ENCODE measurements at places on chromosomes 11 and 22.

- no peak for DNase-seq
Measured at GRCh38 chr11:121476379-121477032, 23.7 kb upstream of the SORL1-AS1 start.

DNA sequence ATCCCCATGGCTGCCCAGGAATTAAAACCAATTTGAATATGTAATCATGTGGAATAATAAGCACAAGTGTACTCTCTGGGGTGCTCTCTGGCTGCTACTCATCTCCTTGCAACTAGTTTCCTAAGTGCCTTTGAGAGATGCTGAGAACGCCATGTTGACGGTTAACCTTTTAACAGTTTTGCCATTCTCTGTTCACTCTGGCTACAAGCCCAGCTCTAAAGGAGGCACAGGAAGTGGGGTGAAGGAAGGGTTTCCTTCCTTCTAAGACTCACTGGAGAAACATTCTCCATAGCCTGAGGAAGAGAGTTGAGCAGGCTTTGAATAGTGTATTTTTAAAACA lies 122.0 kb upstream of the ZC3H12C start:
- DNase-seq, result no peak

DNA sequence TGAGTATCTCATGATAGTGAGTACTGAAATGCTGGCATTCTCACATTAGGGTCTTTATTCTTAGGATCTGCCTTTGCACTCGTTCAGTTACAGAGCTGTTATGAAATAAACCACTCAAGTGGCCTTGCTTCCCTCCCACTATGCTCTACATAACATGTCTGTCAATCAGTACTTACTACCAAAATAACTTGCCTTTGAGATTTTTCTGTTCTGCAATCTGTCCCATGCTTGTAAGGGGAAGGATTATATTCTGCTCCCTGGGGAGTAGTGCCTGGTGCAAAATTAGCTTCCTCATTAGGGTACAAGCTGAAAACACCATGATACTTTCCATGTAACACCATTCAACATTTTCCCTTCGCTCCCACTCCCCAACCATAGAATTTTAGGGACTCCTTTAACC lies 1.9 kb upstream of the GRAP2 start:
- no peak for DNase-seq

DNA sequence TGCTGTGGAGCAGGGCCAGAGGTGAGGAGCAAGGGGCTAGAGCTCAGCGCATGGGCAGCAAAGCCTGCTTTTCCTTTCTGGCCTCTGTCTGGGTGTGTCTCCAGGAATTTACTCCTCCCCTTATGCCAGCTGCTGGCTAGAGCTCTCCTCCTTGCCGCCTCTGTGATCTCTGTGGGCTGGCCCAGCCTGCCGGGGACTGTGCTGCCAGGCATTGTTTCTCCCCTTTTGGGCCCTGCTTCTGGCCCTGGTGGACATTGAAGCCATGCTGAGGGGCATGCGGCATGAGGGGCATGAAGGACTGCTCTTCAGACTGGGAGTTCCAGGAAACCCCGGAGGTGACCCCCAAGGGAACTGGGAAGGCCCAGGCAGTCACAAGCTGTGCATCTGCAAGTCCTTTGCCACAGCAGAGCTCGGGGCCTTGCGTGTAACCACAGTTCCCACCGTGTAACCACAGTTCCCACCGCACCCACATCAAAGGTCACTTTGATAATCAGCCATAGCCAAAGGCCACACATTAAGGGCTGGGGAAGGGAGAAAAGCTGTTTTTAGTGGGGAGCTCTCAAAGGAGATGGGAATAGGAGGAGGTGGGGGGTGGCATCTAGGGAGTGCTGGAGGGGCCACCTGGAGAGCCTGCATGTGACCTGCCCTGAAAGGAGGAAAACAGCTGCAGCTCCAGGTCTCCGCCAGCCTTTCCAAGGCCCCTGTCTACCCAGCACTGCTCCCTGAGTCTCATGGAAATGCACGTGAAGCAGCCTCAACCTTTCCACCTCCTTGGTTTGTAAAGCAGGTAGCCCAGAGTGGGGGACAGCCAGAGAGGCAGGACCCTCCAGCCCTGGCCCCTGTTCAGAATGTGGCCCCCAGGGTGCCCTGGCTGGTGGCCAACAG lies 62.3 kb downstream of the PPFIBP2 start:
- DNase-seq, result no peak

- DNase-seq, result no peak
Measured at GRCh38 chr11:128492461-128492860, 94.9 kb downstream of the ETS1 start.

GRCh38 chr11:11814614-11815452 lies 26.9 kb upstream of the USP47 start:
- no peak for DNase-seq

GRCh38 chr11:10091314-10092045 lies 202.5 kb downstream of the SBF2 start:
- DNase-seq, result no peak

DNA sequence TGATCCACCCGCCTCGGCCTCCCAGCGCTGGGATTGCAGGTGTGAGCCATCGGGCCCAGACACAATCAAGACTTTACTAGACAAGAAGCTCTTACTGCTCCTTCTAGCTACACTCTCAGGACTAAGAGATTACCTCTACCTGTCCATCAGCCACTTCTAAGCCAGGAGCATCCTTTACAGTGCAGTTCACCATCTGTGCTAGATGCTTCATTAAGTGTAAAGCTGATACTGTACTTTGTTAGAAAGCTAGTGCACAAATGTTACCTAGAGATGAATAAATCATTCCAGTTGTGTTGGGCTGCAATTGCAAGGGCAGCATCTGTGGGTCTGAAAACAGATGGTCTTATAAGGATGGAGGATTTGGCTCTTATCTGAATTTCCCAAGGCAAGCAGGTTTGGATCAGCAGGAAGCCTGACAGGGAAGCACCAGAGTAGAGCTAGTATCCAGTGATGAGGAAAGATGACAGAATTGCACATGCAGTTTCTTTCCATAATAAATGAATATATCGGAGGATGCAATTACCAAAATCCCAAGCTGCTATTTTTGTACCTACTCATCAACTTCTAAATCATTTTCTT lies 58.3 kb downstream of the FAM168A start:
- no peak for DNase-seq

- DNase-seq, result no peak
Measured at GRCh38 chr11:11170352-11171084, 182.5 kb downstream of the CSNK2A3 start.

- DNase-seq, result no peak
Measured at GRCh38 chr11:58742140-58742539, 10.4 kb upstream of the GLYAT start.

DNA sequence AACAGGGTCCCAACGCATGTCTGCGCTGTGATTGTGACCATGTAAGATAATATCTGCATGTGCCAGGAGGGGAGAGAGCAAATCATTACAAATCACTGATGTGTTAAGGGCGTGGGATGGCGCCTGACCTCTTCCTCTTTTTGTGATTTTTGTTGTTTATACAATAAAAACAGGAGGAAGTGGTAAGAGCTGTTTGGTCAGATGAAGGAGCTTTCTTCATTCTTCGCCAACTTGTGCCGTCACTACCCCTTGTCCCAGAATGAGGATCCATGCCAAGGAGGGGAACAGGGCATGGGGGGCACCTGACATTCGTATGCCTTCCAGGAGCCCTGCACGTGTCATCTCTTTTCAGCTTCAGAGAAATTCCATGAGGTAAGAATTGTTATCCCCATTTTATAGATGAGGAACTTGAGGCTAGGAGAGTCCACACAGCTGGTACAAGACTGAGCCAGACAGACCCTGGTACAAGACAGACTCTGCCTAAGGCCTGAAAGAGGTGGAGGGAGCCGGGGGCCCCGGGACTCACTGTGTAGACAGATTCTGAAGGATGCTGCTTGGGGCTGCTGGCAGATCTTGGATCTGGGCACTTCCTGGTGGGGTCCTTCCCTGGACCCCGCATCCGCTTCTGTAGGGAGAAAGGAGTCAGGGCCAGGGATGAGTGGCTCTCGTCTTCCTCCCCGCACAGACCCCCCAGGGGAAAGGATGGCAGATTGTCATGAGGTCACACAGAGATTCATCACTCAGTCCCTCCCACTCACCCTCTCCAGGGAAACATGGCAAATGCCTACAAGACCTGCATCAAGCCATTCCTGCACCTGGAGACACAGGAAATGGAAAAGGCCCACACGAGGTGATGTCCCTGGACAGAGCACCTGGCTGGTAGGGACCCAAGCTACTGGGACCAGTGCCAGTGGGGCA lies 34.6 kb downstream of the NFAM1 start:
- DNase-seq, result no peak

DNA sequence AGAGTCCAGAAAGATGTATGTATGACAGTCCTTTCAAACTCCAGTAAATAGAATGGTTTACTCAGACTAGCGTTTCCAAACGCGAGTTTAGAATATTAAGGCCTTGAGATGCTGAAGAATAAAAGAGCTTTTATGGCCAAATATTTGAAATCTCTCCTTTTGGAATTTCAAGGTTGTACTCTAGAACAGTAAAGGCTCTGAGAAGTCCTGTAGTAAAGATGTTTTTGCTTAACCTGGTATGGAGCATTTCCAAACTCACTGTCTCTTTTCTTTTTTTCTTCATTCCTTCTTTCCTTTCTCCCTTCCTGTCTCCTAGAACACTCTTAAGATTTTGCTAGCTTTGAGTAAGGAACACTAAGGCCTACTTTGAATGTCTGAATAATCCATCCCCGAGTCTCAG lies 91.4 kb upstream of the RAG2 start:
- DNase-seq, result no peak

- no peak for DNase-seq
Measured at GRCh38 chr11:8008212-8008611, 21.1 kb downstream of the EIF3F start.

DNA sequence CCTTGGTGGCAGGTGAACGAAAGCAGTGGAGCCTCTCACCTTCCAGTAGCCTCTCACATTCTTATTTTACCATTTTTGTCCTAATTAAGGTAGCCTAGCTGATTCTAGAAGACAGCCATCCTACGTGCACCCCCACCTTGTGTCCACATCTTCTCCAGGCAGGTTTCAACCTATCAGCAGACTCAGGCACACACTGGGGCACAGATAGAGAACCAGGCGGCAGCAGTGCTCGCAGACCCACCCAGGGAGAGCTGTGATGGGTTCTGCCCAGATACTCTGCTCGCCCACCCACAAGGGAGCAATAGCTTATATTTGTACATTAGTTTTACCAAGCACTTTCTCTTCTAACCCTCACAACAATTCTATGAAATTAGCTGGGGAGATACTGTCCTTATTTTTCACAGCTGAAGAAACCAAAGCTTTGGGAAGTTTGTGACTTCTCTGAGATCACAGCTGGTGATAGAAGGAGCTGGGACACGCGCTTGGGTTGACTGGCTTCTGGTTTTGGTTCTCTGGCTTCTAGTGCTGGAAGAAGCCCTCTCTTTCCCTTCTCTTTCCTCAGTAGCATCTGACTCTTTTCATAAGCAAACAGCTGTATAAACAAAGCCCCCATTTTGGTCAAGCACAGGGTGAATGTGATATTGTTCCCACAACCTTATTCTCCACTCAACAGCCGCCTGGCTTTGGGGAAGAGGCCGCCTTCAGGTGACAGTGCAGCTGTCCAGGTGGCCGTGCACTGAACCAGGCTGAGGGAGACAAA lies 36.9 kb downstream of the PPP2R1B start:
- DNase-seq, result no peak

DNA sequence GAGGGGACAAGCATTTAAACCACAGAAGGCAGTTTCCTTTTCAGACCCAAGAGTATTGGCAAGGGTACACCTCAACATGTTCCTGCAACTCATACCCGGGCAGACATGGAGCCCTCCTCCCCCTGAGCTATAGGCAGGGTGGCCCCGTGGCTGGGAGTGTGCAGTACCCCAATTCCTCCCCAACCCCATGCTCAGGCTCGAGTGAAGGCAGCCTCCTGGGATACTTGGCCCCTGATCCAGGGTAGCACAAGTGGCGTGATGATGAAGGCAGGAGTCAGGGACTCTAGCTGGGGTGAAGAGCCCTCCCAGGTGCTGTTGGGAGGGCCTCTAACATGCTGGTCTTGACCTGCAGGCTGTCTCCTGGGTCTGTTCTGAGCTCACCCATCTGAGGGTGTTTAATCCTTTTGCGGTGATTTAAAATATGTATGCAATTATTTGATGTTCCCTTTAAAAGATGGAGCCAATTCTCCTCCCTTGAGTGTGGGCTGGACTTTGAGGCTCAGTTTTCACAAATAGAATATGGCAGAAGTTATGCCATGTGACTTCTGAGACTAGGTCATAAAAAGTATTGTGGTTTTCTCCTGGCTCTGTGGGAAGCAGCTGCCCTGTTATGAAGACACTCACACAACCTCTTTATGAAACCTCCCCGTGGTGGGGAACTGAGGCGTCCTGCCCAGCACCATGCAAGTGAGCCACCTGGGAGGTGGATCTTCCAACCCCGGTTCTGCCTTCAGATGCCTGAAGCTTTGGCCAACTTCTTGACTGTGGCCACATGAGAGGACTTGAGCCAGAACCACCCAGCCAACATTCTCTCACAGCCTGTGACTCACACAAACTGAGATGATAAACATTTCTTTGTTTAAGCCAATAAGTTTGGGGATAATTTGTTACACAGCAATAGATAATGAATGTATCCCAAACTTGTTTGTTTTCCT lies 54.7 kb upstream of the NECTIN1 start:
- no peak for DNase-seq

DNA sequence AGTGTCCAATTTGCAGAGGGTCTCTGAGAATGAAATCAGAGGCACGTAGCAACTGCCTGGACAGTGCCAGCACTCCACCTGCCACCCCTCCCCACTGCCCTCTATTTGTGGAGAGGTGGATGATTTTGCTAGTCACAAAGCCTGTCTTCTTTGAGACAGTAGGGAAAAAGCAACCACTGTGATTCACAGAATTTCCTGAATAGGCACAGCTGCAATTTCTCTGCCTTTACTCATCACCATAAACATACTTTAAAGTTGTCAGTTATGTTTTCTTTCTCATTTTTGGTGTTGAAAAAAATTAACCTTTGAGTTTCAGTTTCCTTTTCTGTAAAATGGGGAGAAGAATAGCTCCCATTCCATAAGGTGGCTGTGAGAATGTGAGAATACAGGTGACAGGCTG lies 134.3 kb downstream of the TEAD1 start:
- no peak for DNase-seq

GRCh38 chr22:46017166-46017565 lies 40.2 kb upstream of the WNT7B start:
- DNase-seq, result no peak

DNA sequence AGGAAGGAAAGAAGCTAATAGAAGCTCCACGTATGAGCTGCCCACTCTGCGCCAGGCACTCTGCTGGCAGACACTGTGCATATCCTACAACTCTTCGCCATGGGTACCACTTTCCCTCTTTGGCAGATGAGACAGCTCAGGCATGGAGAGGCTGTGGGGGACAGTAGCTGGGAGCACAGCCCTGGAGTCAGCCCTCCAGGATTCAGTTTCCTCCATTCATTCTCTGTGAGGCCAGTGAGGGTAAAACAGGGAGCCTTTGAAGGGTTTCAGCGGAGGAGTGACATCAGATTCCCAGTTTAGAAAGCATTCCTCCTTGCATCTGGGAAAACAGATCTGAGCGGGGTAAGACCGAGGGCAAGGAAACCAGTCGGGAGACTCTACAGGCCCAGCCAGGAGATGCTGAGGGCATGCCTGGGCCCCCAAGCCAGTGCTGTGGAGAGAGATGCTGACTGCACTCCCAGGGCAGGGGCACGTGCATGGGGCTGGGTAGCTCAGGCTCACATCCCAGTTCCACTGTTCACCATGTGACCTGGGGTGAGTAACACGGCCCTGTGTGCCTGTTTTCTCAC lies 58.3 kb upstream of the EMID1 start:
- DNase-seq, result no peak

- DNase-seq, result no peak
Measured at GRCh38 chr11:27213232-27213660, 149.8 kb downstream of the CCDC34 start.

- DNase-seq, result no peak
Measured at GRCh38 chr11:126868741-126869140, 131.8 kb downstream of the KIRREL3 start.
